ENCODE measurements at places on chromosomes 2 and 18.

- peak; percentile 21 for DNase-seq
Observed at GRCh38 chr2:62406573-62407043, 99.4 kb downstream of the TMEM17 start.

- no peak for DNase-seq
Observed at GRCh38 chr2:181250691-181251090, 206.5 kb upstream of the ITGA4 start.

DNA sequence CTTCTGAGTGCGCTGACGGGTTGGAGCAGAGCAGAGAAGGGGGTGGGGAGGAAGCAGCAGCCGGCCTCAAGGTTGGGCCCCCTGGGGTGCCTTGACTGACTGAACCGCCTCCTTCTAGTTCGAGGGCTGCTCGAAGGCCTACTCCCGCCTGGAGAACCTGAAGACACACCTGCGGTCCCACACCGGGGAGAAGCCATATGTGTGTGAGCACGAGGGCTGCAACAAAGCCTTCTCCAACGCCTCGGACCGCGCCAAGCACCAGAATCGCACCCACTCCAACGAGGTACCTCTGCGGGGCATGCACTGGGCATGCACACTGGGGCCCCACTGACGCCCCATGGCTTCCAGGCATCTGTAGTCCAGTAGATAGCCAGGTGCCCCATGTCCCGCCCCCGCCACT, 246.9 kb downstream of the GLI2 start:
- no peak for DNase-seq

GRCh38 chr2:62768615-62769014, 63.1 kb downstream of the EHBP1 start:
- DNase-seq = no peak

- DNase-seq = no peak
Observed at GRCh38 chr18:2979871-2980790, 32.8 kb downstream of the LPIN2 start.

DNA sequence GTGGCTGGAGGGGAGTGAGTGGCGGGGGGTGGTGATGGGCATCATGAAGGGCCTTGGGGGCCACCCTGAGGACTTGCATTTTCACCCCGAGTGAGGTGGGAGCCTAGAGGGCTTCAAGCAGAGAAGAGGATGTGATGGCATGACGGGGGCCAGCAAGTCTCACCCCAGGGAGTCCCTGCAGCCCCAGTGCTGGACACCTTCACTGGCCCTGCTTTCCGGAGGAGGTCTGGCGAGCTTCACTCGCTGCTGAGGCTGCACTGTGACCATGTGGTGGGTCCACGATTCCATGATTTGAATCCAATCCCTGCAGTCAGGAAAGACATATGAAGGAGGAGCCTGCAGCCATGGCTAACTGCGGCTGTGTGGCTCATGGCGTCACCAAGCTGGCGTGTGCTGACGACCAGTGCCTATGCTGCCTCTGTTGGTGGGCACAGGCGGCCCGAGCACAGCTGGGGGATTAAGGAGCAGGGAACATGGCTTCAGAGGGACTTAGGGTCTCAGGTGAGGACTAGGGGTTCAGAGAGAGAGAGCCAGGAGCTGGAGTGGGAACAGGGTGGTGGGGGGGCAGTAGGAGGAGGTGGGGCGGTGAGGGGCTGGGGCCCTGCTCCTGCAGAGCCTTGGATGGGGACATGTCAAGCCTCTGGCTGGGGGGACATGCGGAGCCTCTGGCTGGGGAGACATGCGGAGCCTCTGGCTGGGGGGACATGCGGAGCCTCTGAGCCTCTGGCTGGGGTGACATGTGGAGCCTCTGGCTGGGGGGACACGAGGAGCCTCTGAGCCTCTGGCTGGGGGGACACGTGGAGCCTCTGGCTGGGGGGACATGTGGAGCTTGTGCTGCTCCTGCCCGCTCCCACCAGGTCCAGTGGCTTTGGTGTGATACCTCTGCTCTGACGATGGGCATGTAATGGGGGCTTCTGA, 3.6 kb downstream of the ZAP70 start:
- DNase-seq = no peak

- no peak for DNase-seq
Observed at GRCh38 chr2:46816151-46816845, 99.3 kb downstream of the MCFD2 start.

DNA sequence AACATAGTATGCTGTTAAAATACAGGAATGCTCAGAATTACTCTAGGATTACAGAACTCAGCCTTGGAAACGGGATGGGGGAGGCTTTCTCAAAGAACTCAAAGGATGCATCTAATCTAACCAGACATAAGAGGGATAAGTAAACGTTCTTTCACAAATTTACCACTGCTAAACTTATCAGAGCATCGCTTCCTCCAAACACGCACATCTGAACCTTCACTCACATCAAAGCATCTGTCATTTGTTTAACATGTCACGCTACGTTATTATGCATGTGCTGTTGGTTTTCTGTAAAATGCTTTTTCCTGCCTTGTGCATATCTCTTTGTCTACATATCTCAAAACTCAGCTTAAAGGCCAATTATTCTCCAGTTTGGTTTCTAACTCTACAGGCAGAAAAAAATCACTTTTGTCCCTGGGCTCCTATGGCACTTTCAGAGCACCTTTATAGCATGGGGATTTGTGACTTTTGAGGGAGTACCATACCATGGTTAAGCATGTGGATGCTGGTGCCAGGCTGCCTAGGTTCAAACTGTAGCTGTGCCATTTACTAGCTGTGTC, 106.7 kb upstream of the FSHR start:
- no peak for DNase-seq

DNA sequence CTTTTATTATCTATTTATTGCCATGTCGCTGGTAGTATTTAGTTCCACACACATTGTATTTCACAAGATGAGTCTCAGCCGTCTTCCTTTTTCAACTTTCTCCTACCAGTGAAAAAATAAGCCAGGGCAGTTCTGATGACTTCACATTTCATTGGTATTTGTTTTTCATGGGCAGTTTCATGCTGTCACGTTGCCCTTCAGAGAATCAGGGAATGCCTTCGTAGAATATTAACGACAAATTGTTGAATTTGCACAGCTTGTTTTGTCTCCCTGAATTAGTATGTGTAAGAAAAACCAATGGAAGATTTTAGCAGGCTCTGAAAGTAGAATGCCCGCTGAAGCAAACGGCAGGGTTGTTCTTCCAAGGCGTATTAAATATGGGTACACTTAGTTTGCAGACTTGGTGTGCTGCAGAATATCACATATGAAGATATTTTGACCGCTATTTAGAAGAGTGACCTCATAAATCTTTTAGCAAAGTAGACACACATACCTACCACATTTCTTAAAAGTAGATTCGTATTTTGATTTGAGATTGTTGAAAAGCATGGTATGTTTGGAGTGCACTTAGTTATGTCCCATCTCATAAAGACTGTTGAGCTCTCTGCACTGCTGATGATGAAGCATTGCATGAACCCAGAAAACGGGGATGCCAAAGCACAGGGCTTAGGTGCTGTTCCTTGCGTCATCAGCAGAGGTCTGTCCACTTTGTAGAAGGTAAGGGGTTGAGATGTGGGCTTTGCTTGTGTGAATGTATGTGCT, 2.9 kb downstream of the NEDD4L start:
- DNase-seq = no peak

- DNase-seq = no peak
Observed at GRCh38 chr18:75029481-75029880, 179.5 kb downstream of the PTGR3 start.

GRCh38 chr2:84717302-84717701, 163.6 kb downstream of the TRABD2A start:
- no peak for DNase-seq

- DNase-seq = no peak
Observed at GRCh38 chr2:191537921-191538320, 140.0 kb upstream of the NABP1 start.
